CD4-positive, alpha-beta T cell treated with Interleukin-4 for 1 hour (primary cell): ENCODE measurements at places on chromosomes 1 and 21.

DNA sequence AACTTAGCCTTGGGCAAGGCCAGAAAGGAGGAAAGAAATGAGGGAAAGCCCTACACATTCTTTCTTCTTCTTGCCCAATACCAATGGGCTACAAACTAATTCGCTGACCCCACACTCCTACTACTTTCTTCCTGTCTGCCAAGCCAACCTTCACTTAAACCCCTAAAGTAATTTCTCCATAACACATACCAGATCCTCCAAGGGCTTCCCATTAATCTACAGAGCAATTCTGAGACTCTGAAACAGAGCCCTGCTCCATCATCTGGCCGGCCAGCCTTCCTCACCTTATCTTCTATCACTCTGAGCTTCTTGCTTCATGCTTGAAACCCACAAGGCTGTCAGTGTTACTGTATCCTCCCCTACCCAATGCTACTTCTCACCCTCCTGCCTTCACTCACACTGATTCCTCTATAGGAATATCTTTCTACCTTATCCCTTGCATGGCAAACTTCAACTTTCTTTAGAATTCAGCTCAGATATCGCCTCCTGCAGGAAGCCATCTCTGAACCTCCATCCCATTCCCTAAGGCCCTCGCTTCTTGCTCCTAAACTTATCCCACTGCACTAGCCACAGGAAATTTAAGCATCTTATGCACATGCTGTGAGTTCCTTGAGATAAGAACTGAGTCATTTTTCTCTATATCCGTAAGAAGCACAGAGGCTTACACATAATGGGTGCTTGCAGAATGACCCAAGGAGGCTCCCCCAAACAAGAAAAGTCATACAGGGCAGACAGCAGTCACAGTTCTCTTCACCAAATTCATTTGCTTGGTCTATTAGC is 81.9 kb downstream of the JAK1 start:
- DNase-seq: no peak

- DNase-seq: no peak
These were observed 113.9 kb downstream of the MATN1 start for GRCh38 chr1:30609336-30609998.

DNA sequence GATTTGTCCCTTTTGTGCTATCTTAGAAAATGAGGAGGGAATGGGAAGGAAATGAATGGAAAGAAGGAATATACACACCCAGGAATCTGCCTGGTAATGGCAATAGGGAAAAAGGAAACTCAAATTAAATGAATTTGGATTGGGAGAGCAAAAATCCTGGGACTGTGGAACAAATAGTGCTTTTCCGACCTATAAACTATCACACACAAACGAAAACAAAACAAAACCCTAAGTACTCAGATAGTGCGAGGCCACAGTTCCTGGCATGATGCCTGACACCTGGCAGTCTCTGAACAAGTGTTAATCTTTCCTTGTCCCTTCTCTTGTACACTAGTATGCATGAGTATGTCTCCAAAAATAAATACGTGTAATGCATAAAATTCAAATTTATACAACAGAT is 319.8 kb upstream of the SPAG17 start:
- no peak for DNase-seq

- DNase-seq: no peak
These were observed 815.1 kb downstream of the NCAM2 start for GRCh38 chr21:21813289-21813688.

GRCh38 chr1:53410100-53410541 is 49.1 kb upstream of the DMRTB1 start:
- peak; percentile 54 for DNase-seq

DNA sequence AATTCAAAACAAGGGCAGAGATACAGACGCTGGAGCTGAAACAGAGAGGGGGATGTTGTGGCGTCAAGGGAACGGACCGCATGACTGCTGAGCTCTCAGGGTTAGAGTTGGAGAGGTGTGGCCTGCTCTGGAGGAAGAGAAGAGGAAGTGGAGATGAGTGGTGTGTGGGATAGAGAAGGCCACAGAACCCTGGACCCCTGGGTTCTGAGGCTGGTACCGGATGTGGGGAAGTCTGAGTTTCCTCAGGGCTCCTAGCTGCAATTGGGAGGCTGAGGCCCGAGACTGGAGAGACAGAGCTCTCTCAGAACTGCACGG is 1.8 kb downstream of the BCAN start:
- no peak for DNase-seq

- no peak for DNase-seq
These were observed 140.0 kb downstream of the ETS2 start for GRCh38 chr21:38945545-38946245.

- peak; percentile 81 for DNase-seq
These were observed 5.8 kb downstream of the IFI16 start for GRCh38 chr1:159015440-159015909.

DNA sequence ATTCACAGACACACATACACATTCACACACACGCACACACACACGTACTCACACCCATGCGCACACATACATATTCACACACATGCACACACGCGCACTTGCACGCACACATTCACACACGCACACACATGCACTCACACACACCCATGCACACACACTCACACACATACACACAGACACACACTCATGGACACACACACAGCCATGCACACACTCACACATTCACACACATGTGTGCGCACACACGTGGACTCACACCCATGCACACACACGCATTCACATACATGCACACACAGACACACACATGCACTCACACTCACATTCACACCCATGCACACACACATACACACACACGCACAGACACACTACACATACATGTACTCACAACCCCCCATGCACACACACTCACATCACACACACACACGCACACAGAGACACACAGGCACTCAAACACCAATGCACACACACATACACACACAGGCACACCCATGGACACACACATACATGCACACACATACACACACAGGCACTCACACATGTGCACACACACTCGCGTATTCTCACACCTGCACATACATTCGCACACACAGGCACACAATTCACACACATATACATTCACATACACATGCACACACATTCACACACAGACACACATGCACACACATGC is 589.1 kb downstream of the PTPRU start:
- DNase-seq: no peak

DNA sequence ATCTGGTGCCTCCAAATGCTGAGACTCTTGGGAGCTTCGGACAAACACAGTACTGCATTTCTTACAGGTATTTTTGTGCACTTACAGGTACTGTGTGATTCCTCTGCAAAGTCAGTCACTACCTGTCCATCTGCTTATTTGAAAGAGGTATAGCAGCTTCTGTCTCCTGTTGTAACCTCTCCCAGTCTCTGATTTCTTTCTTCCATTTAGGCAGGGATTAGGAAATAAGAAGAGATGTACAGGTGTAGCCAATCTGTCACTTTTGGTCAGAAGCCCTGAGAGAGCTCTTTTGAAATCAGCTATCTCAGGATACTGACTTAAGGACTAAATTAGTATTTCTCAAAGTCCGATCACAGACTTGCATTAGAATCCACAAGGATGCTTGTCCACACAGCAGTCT is 54.0 kb downstream of the AKT3 start:
- no peak for DNase-seq

- no peak for DNase-seq
These were observed 38.2 kb downstream of the ETS2 start for GRCh38 chr21:38843806-38844503.

GRCh38 chr1:115364046-115364779 is 26.2 kb upstream of the NGF start:
- DNase-seq: no peak

DNA sequence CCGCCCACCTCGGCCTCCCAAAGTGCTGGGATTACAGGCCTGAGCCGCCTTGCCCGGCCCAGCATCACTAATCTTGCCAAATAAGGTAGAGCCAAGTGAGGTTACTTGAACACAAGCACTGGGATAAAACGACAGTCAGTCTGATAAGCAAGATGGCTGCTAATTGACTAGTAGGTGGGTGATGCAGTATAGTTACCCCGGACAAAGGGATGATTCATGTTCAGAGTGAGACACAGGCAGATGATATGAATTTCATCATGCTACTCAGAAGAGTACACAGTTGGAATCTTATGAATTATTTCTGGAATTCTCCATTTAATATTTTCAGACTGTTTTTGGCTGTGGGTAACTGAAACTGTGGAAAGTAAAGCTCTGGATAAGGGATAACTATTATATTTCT is 178.4 kb downstream of the USP25 start:
- no peak for DNase-seq

DNA sequence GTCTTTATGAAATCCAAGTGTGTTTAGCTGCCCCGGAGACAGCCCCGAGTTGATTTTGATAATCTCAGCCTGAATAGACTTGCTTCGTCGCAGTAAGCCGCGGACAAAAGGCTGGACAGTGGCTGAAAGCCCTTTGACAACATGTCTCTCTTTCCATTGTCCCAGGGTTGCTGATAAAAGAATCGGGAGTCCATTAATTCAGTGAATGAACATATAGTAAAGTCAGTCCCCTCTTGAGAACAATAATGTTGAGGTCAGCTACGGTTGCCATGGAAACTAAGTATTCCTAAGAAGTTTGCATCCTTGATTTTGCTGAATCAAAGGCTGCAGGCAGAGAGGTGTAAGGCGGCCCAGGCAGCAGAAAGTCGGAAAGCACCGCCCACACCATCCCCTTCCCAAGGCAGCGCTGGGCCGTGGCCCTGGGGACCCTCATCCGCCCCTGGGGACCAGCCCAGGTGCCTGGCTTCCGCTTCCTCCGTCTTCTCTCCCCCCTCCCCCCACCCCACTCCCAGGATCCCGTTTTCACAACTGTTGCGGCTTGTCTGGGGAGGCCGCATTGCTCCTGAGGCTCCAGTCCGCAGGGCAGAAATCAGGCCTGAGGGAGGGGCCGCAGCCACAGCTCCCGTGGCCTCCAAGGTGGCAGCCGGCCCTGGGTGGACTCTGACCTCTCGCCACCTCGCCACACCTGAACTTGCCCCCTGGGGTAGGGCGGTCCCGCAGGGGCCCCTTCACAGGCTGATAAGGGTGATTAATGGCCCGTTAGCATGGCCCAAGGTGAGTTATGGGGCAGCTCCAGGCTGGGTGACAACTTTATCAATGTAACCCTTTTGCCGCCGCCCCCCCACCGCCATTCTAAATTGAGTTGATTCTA is 180.9 kb downstream of the PRDM16 start:
- no peak for DNase-seq

DNA sequence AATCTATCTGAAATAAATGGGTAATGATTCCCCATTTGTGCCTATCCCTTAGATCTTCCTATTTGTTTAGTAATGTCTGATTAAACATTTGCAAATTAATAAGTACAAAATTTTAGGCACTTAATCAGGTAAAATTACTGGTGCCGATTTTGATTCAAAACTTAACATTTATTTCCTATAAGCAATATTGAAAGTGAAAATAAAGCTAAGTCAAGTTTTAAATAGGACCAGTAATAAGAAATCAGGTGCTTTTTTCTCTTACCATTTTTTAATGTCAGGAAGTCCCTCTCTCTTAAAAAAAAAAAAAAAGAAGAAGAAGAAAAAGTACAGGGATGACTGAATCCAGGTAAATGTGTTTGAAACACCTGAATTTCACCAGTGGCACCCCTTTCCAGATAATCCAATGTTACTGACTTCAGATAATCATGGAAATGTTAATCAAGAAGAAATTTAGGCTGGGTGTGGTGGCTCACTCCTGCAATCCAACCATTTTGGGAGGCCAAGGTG is 836 bp upstream of the GBP4 start:
- DNase-seq: no peak

DNA sequence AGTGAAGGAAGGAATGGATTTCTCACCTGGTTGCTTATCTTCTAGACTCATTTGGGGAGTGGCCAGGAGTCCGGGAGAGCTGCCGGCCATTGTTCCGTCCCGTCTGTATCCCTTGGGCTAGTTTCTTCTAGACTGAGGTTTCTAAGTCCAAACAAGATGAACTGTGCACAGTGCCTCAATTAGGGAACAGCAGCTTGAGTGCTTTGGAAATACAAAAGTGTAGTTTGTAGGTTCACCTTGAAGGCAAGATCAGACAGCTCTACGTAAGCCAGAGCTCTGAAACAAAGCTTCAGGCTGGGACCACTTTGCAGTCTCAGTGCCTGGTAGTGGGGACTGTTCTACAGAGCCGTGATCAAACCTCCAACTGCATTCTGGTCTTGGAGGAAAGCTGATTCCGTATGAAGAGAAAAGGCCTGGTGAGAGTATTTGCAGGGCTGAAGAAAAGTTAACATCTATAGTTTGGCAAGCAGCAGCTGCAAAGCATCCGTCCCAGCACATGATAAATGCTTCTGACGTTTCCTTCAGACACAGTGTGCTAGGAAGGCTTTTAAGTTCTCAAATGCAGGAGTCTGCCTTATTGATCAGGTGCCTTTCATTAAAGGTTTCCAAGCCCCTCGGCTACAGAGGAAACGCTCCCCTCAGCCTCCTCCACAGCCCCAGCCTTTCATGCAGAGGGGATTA is 432.8 kb downstream of the KIF26B start:
- no peak for DNase-seq

DNA sequence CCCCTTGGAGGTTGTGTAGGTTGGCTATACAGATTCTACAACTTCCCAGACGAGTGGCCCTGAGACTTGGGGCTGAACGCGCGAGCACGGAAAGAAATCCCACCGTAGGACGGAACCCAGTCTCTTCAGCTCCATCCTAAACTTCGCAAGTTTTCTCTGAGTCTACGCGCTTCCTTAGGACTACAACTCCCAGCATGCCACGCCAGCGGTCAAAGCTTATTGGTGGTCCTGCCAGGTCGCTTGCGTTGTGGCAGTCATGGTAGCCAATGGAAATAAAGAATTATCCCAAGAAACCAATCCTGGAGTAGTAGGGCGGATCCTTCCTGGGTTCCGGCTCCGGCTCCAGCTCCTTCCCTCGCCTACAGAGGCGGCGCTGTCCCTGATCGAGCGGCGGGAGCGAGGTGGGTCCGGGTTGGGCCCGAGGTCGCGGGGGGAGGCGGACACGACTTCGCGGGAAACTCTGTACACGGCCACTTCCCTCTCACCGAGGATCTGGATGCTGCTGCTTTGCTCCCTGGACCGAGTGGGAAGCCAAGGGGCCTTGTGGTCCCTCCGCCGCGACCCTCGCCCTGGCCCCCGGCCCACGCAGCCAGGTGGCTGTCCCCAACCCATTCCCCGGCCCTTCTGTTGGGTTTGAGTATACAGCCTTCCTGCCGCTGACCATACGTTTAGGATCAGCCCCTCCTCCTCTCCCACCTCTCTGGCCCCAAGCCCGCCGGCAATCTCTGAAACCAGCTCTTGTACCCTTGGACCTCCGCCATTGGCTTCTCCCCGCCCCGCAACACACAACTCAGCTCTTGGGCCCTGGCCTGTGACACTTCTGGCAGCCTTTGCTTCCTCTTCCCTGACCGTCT is at the start of gene ZNF691:
Gene ZNF691 (plus strand): TSS at position 357 of the 854 bp plus-strand sequence. CDS start 3,046 bp downstream, outside the sequence.
- DNase-seq: peak; percentile 95

GRCh38 chr1:89037186-89037585 is 14.5 kb upstream of the GBP3 start:
- DNase-seq: no peak

DNA sequence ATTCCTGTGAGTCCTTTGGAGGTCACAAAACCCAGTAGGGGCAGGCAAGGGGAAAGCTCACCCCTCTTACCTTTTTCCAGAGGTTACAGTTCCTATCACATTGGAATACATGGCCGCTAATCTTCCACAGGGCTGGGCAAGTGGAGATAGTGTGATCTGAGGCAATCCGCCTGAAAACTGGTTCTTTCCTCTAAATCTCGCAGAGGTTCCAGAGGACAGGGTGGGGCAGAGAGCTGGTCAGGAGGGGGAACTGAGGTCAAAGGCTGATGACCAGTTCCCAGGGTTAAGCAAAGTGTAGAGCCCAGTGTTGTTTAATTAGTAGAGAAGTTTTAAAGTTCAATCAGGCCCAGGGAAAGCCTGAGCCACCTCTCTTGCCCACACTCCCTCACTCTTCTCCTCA is at the start of gene SERPINC1:
Gene SERPINC1 (minus strand): TSS at position 179 of the 400 bp plus-strand sequence. CDS start 68 bp downstream, at position 111.
- DNase-seq: no peak
